ENCODE measurements at places on chromosomes 2 and 18.

GRCh38 chr2:203463266-203463678 is 71.8 kb downstream of the RAPH1 start:
- DNase-seq = no peak

DNA sequence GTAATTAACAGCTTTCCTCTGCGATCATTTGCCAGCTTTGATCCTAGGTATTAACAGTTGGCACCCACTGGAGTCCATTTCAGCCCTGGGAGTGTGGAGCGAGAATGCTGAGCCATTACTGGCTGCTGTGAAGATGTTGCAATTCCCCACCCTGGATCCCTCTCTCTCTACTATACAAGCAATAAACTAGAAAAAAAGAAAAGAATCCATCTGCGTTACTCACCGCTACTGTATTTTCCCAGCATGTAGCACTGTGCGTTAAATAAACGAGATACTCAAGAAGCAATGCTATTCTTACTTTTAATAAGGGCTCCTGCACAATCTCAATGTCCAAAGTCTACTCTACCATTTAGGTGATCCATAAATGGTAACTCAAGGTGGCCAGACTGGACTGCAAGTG is 8.5 kb downstream of the RTTN start:
- DNase-seq = no peak

DNA sequence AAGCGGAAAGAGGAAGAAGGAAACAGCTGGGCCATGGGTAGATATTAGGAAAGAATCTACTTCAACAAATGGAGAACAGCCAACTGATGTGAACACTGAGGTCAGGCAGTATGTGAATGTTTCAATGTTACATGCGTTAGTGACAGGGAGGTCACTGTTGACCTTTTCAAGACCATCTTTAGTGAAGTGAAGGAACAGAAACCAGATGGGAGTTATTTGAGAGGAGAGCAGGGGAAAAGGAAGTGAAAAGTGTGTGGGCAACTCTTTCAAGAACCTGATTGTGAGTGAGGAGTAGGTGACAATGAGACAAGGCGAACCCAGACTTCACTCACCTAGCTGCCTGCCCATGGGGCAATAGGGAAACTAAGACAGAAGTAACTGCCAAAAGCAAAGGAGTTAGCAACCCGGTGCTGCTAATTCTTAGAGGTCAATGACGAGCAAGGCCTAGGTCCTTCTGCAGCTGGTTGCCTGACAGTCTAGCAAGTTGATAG is 67.0 kb downstream of the SP3 start:
- no peak for DNase-seq

DNA sequence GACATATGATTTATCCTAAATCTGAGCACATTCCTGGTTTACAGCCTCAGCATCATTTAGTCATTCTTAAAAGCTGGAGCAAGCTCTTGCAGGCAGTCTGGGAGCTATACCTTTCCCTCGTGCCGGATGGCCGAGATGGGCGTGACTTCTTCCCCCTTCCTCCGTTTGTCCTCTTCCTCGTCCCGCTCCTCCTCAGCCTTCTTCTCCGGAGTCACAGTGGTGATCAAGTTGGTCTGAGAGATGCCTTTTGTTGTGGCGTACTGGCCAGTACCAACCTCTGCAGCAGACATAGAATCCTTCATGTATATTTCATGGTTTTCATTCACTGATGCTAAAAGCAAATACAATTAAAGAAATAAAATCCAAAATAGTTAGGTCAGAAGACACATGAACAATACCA is 124.1 kb upstream of the ZBTB14 start:
- DNase-seq = no peak

DNA sequence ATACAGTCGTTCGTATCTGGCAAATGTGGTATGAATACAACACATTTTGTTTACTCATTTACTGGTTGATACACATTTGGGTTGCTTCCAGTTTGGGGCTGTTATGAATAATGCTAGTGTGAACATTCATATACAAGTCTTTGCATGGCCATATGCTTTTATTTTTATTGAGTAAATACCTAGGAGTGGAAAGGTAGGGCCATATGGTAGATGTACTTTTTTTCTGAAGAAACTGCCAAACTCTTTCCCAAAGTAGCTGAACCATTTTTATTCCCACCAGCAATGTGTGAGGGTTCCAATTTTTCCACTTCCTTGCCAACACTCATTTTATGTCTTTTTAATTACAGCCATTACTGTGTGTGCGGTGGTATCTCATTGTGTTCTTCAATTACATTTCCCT is 496.2 kb upstream of the NRXN1 start:
- DNase-seq = no peak

GRCh38 chr18:9354256-9354655 is 19.7 kb downstream of the TWSG1 start:
- DNase-seq = no peak

- DNase-seq = no peak
Observed at GRCh38 chr18:58216071-58216481, 172.1 kb downstream of the NEDD4L start.

GRCh38 chr2:145184741-145185651 is 665.1 kb upstream of the ZEB2 start:
- no peak for DNase-seq

- DNase-seq = no peak
Observed at GRCh38 chr2:82224301-82224940, 1919.9 kb upstream of the LRRTM1 start.

GRCh38 chr18:66077066-66077465 is 326.3 kb downstream of the CDH7 start:
- DNase-seq = no peak

DNA sequence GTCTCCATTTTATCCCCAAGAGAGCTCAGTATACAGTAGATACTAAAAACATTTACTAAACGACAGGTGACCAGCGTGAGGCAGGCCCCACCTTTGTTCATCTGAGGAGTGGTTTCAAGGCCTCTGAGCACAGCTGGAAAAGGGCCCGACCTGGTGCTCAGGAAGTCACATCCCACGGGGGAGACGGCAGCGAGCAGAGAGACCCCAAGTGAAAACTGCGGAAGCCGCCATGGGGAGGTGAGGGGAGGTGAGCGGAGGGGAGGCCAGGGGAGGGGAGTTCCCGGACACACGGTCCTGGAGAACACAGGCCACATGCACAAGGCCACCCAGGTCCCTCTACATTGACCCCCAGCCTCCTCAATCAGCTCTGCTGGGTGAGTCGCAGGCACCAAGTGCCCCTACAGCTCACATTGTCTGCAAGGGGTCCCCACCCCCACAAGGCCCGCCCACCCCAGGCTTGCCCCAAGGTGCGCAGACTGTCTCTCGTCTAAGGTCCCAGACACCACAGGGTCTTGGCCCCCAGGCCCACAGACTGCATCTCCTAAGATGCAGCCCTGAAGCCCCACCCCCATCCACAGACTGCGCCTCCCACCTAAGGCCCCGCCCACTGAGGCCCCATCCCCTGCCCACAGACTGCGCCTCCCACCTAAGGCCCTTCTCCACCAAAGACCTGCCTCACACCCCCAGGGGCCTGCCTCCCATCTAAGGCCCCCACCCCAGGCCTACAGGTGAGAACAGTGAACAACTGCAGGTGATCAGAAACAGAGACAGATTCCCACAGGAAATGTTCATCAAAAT is 19.1 kb downstream of the PARD6G start:
- no peak for DNase-seq

- no peak for DNase-seq
Observed at GRCh38 chr18:2958819-2959298, 54.1 kb downstream of the LPIN2 start.

DNA sequence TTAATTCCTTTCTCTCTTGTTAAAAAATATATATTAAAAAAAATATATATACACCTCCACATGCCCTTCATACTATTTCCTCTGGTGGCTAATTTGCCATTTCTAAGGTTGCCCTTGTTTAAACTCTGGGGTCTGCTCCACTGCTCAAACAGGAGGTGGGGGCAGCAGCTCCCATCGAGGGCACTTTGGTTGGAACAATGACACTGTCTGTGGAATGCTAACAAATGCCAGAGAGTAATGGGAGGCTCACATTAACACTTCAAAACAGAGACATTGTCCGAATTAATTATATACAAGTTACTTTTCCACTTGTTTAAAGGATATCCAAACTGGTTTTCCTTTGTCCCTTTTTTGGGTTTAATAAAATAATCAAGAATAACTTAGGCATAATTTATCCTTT is 58.8 kb upstream of the CD302 start:
- DNase-seq = no peak

GRCh38 chr2:171747371-171747770 is 60.1 kb downstream of the DYNC1I2 start:
- DNase-seq = no peak

DNA sequence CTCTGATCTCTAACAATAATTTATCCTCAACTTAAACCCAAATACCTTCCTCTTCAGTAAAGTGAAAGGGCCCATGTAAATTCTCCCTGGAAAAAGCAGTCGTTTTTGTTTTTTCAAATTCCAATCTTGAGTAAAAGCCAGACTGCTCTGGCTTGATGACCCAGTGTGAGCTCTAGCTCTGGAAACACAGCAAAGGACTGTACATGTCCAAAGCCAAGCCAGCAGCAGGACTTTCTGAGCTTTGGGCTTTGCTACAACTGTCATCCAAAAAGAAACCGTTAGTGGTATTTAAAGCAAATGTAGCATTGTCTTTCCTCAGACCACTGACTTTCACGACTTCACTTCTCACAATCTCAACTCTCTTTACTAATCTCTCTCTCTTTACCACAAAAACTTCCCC is 25.4 kb downstream of the SH3YL1 start:
- no peak for DNase-seq

DNA sequence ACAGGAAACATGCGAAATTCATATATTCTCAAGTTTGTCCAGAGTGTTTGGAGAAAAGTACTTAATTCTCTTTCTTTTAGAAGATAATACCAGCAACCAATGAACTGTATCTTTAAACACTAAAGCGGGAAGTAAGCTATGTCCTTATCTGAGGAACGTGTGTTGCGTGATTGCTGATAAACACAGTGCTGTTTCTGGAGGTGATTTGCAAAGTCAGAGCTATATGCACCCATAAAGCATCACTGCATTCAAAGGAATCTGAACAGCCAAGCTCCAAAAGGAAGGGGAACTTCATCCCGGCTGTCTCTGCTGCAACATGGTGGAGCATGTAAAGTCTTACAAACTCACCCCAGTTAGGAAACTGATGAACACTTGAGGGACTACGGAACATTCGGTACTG is 271.7 kb upstream of the FN1 start:
- DNase-seq = no peak

DNA sequence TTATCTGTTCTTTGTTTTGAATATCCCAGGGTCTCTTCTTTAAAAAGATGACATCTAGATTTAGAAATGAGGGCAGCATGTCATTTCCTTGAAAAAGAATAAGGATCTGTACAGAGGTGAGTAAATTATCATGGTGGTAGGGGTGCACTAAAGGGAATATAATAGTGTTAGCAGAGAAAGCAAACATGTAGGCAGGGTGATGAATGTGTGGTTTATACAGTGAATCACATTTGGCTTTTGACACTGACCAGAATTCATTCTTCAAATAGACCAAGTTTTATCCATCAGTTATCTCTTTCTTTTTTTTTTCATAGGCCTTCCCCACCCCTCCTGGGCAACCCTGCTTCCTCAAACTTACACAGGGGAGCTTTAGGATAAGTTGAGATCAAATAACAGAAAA is 184.5 kb upstream of the LRP1B start:
- no peak for DNase-seq

DNA sequence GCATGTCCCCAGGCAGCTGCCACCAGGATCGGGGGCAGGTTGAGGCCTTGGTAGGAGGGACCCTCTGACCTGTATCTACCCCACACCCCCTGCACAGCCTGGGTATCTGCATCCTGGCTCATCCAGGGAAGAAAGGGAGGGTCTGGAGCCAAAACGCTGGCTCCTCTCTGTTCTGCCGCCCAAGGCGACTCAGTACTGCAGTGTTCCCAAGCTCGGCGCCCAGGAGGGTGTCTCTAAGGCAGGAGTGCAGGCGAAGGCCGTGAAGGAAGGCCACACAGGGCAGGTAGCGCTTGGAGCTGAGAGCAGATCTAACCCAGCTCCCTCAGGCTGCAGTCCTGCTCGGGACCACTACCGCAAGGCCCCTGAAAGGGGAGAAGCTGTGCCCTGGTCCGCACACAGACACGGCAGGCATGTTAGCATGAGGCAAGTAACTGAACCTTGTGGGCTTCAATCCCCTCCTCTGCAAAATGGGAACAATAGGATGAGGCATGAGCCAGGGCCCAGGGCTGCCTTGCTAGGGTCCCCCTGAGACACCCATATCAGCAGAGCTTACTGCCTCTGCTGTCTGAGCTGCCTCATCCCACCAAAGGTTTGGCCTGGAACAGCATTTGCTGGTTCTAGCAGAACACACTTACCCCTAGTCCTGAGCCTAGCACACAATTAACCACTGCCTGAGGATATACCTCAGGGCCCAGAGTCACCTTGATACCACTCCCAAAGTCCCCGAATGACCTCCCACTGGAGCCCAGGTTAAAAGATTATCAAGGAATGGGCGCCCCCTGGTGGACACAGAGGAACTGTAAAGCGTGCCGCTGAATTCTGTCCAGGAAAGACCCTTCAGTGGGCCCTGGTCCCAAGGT is 6.5 kb downstream of the PTMA start:
- peak; percentile 83 for DNase-seq

DNA sequence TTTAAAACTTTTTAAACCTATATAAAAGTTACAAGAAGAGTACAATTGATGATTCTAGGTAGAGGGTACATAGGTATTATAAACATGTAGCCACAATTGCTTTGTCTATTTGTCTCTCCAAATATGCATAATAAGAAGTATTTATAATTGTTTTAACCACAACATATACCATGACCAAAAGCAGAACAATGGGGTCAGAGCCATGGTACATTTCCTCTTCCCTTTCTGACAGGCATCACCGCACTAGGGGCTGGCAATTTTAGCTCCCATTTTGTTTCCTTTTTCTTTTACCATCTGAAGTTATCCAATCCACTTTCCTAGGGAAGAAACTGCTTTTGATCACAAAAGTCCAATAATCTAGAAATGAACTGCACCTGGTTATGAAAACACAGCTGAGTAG is 49.3 kb downstream of the TMX3 start:
- DNase-seq = no peak

GRCh38 chr2:42327125-42327524 is 33.9 kb downstream of the COX7A2L start:
- DNase-seq = no peak

- DNase-seq = no peak
Observed at GRCh38 chr18:58096658-58097057, 52.6 kb downstream of the NEDD4L start.

DNA sequence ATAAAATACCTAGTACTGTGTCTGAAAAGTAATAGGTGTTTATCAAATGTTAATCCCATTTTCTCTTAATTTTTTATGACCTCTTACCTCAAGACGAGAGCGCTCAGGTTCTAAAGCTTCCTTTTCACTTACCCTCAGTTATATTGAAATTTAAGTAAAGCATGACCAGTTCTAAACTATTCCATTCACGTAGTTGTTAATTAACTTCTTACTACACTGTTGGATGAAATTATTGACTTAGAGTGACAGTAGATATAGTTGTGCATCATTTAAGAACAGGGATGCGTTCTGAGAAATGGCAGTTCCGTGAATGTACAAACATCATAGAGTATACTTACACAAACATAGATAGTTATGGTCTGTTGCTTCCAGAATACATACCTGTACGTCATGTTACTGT is 20.1 kb upstream of the HTR2B start:
- DNase-seq = no peak

Measured in activated gamma-delta T cell treated with Interleukin-2 at 50 U/mL for 16 hours (primary cell).